ENCODE measurements at places on chromosomes 5 and 9.

DNA sequence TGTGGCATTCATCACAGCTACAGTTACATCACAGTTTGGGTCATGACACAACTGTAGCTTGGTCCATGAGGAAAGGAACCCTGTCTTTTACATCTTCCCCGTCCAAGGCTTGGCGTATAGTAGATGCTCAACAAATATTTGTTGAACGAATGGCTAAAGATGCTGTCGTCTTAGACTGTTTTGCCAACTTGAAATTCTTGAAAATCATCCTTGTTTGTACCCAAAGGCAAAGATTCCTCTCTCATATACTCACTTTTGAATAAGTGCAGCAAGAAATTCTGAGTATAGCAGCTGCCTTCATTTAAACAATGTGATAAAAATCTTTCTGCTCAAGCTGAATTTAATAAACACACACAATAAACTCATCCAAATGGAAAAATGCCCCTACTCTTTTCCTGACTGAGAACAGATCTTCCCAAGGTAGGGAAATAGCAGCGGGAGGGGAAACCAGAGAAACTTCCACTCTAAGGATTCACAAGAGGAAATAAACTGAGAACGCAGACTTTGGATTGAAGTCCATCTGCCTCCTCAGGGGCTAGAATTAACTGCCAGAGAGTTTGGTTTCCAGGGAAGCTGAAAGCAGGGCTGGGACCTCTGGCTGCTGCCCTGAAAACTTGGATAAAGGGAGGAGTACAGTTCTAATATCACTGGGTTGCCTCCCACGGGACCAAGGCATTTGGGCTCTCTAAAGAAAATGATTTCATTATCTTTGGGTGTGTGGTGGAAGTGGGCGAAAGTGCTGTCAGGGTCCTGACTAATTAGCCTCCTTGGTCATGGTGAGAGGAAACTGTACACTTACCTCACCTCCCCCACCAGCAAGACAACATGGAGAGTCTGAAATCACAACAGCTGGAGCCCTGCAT is 99.1 kb downstream of the DPYSL3 start:
- no peak for DNase-seq

DNA sequence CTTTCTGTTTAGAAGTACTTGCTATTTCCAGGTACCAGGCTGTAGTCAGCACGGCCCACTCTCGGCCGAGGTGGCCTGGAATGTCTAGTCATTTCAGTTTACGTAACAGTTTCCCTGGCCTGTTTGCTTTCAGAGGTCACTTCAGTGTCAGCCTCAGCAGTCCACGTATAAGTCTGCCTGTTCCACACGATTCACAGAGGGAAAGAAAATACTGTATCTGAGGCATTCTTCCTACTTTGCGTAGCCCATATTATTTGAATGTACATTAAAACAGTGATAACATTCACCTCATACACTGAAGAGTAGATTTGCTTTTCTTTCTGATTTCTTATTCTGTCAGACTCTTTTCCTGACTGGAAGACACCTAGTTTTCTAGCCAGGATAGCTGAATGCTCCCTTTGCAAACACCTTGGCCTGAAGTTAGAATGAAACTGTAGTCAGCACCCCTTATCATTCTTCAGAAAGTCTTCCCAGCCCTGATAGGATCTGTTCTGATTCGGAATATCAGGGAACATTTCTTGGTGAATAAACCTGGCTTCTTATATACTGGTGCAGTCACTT is 140.9 kb downstream of the AOPEP start:
- DNase-seq = peak; percentile 64

DNA sequence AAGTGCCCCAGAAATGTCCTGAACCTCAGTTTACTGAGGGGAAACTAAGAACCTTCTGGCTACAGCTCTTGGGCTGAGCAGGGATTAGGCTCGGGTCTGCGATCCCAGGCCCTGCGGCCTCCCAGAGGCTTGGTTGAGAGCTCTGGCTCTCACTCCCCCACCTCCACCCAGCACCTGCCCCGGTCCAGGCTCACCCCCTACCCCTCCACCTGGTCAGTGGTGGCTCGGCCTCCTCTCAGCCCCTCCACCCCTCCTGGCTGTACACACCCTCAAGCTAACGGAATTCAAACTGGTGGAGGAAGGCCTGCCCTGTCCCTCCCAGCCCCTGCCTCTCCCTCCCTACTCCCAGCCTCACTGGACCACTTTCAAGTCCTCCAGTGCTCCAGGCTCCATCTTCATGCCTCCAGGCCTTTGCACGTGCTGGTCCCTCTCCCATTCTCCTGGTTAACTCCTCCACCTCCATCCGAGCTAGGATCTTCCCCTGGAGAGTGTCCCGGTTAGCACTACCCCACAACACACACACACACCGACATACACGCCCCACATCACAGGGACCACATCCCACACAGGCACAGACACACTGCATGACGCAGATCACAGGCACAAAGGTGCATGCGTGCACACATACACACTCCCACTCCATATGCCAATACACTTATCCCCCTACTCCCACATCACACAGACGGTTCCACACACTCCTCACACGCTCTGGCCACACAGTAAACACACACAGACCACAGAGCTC is 130.9 kb downstream of the C9orf50 start:
- DNase-seq = no peak

DNA sequence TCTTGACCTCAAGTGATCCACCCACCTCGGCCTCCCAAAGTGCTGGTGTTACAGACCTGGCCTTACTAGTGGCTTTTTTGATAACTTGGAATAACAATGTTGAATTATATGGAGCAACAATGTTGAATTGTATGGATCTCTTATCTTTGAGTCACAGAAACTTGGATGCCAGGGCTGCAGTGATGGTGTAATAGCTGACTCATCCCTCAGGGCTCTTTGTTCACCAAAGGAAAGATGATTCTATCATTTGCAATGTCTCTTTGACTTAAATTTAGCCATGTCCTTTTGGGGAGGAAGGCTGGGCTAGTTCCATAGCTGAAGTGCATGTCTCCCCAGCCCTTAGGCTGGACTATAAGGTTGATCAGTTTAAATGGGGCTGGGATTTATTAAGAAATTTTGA is 172.3 kb downstream of the PDZD2 start:
- peak; percentile 80 for DNase-seq

- DNase-seq = no peak
Measured at GRCh38 chr9:76989501-76989900, 30.0 kb upstream of the FOXB2 start.

DNA sequence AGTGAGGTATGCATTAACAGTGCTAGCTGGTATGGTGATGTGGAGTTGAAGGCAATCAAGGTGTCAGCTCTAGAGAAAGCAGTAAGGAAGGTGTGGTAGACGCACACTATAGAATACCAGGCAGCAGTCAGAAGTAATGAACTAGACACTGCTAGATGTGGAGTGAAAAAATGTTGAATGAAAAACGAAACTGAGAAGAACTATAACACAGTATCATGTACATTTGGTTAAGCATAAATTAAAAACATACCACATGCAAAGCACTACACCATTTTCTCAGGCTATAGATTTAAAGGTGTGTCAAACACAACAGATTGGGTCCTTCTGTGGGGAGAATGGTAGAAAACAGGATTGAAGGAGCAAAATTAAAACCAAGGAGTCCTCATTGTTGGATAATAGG is 15.4 kb downstream of the ZNF622 start:
- no peak for DNase-seq

GRCh38 chr9:38277601-38278200 is 114.8 kb upstream of the ALDH1B1 start:
- peak; percentile 13 for DNase-seq

GRCh38 chr9:120712539-120713031 is 1.7 kb downstream of the MEGF9 start:
- no peak for DNase-seq

GRCh38 chr9:124190761-124191160 is 67.0 kb upstream of the NEK6 start:
- no peak for DNase-seq

DNA sequence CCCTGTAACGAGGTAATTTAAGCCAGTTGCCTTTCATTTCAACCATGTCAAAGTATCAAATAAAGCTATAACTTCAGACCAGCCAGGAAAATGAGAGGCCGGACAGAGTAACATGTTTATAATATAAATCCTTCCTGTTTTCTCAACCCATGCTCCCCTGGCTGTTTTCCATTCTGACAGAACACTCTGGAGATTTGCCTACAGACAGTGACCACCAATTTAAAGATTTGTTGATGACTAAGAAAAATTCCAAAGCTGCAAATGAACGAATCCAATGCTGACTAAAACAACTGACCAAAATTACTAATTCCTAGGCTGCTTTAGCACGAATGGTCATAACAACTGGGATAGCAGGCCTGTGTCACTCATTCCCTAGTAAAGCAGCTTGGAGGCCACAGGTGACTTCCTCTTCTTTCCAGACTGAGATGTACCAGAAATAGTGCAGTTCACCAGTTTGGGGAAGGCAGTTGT is 141.4 kb downstream of the AOPEP start:
- peak; percentile 79 for DNase-seq

Measured in H54 (cell line).